Type B pancreatic cell (in vitro differentiated cells): ENCODE measurements at places on chromosomes 16 and 17. TPM values are rescaled to one million over a fixed set of nuclear protein-coding genes. Genes with fewer than 3 reads are reported as not detected.

SDR42E2 gene
- total RNA-seq, result 0.19 TPM in 1 of 2 replicates, not detected in the other

DNA sequence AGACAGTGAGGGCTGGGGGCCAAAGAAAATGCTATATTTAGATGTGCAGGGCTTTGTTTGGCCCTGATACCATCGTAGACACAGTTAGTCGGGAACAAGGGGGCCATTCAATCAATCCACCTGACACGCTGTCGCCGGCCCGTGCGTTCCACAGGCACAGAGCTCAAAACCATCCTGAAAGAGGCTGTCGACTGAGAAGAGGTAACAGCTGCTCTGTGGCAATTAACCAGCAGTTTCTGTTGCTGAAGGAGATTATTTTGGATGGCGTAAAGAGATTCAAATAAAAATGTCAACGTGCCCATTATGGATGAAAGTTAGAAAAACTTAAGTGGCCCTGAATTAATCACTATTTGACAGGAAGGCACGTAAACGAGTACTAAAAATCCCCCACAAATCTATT is 276.2 kb upstream of the IRX5 start:
- H3K36me3 ChIP-seq, result no peaks in the 10 kb centered on the region
- H3K27me3 ChIP-seq, result peaks cover 36% of the 10 kb centered on the region
- peaks cover 42% of the 10 kb centered on the region for H3K4me1 ChIP-seq
- no peak for DNase-seq
- H3K4me3 ChIP-seq, result peak overlapping the region; percentile 46
- H3K27ac ChIP-seq, result peak overlapping the region; percentile 32

DNA sequence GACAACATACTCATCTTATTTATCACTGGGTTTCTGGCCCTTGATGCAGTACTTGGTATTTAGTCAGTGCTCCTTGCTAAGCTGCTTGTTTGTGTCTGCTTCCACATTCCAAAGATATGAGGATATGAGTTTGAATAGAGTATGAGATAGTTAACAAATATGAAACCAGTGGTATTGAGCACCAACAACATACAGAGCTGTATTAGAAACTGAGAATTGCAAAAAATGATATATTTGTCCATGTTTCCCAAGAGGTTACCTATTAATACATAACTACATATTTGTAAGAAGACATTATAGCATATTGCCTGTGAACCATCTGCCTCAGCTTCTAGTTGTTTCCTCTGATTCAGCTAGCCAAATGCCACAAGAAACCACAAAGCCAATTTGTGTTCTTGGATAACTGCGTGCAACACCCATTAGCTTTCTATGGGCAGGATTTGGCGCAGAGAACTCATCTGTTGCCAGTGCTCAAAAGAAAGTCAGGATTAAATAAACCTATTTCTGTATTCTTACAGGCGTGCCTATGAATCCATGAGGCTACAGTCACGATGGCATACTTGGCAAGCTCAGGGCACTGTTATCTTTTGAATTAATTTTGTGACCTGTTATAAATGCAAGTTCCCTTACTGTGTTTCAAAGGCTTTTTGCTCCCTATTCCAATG is 194.4 kb downstream of the MAP2K6 start:
- no peaks in the 10 kb centered on the region for H3K27me3 ChIP-seq
- H3K27ac ChIP-seq, result peak overlapping the region; percentile 87
- no peaks in the 10 kb centered on the region for H3K36me3 ChIP-seq
- DNase-seq, result no peak
- H3K4me1 ChIP-seq, result peaks cover 28% of the 10 kb centered on the region

DNA sequence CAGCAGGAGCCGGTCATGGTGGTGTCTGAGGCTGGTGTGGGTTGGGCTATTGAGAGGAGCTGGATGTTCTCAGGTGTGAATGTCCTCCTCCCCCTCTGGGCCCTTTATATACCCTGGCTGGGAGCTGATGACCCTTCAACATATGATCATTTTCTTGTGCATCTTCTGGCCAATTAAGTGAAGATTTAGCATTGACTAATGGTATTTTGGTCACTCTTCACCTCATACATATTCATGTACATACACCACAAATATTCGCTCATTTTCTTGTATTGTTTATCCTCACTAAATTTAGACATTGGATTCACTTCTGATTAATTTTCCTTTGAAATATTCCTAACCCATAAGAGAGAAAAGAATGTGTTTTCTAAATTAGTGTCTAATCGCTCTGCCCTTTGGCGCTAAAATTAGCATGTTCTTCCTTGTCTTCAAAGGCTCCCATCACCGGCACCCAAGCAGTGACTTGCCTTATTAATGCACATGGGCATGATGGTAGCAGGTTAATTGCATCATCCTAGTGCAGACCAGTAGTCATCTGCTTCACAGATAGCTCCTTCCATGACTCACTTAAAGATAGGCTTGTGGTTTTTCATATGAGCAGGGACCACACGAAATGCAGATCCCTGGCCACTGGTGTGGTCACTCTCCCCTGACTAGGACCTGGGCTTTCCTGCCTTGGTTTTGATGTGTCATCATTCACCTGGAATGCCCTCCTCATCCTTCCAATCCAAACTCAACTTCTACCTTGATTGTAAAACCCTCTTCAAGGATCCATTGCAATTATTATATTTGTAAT is at the start of gene KRTAP2-4:
KRTAP2-4 (minus strand) TSS at position 51 of the 796 bp plus-strand sequence; CDS start at position 17, 34 bp downstream.
- peaks cover 16% of the 10 kb centered on the region for H3K4me1 ChIP-seq
- H3K27me3 ChIP-seq, result no peaks in the 10 kb centered on the region
- no peaks in the 10 kb centered on the region for H3K36me3 ChIP-seq
- DNase-seq, result no peak
- no peak within 1 kb of the TSS for H3K27ac ChIP-seq

- H3K4me3 ChIP-seq, result no peak overlapping the region
- no peak overlapping the region for H3K27ac ChIP-seq
- no peak for DNase-seq
- peaks cover 3% of the 10 kb centered on the region for H3K36me3 ChIP-seq
- no peaks in the 10 kb centered on the region for H3K27me3 ChIP-seq
These were observed 7.2 kb downstream of the PDIA2 start for GRCh38 chr16:290015-290680.

CRISPLD2 gene
- total RNA-seq, result 17.8 and 57.2 TPM in 2 replicates

DNA sequence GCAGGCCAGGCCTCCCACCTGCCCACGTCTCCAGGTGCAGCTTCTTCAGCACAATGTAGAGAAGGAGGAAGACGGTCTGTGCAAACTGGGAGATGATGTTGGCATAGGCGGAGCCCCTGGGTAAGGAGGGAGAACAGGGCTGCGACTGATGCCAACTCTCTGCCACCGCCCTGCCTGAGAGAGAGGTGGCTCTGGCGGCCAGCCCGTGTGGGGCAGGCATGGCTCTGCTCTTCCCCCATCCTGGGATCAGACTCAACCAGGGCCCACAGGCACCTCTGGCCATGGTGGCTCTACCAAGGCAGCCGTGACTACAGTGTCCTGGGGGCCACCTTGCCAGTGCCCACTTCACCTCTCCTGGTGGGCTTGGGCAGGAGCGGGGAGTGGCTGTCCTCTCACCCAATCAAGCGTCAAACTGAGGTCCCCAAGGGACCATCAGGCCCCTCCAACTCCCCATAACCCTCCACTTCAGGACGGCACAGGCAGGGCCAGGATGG is 8.6 kb downstream of the SLC47A2 start:
- no peaks in the 10 kb centered on the region for H3K36me3 ChIP-seq
- peak; percentile 68 for DNase-seq
- peaks cover 15% of the 10 kb centered on the region for H3K4me1 ChIP-seq
- no peaks in the 10 kb centered on the region for H3K27me3 ChIP-seq
- H3K4me3 ChIP-seq, result no peak overlapping the region
- no peak overlapping the region for H3K27ac ChIP-seq

- peaks cover 4% of the 10 kb centered on the region for H3K27me3 ChIP-seq
- no peaks in the 10 kb centered on the region for H3K36me3 ChIP-seq
- H3K4me3 ChIP-seq, result no peak within 1 kb of the TSS
- peaks cover 16% of the 10 kb centered on the region for H3K4me1 ChIP-seq
These were observed at the start of gene CSF3 for GRCh38 chr17:40015005-40015997. CSF3 (plus strand) TSS chr17:40015440; CDS start chr17:40015475, 35 bp downstream.

ADGRG1 gene
- total RNA-seq, result 41.1 and 61.0 TPM in 2 replicates

DNA sequence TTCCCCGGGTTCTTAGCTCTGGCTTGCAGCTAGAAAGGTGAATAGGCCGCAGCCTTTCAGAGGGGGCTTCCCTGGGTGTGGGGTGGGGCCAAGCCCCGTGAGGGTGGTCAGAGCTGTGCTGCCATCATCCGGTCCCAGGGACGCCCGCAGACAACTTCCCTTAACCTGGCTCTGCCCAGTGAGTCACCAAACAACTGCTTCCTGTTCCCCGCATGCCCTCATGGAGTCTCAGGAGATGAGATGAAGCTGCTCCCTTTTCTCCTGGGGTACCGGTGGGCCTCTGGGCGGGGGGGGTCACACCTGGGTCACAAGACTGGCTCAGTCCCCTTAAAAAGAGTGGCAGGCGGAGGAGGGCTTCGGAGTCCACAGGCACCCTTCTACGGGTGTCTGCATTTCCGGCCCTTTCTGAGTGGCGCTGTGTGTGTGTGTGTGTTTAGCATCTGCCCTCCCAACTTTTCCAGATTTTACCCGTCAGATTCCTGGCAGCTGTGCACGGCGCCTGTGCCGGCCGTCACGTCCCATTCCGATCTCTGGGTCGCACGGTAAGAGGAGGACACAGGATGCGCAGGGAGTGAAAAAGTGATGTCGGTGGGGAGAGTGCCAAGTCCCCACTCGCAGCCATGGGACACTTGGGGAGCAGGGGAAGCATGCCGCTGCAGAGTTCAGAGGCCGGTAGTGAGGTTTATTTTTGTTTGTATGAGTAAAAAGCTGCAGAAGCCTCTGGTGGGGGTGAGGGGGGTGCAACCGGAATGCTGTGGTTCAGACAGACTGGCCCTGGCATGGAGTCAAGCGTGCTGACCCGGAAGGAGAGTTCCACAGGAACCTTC is 16.8 kb downstream of the HIC1 start:
- H3K4me3 ChIP-seq, result no peak overlapping the region
- H3K36me3 ChIP-seq, result peaks cover 11% of the 10 kb centered on the region
- no peak overlapping the region for H3K27ac ChIP-seq
- H3K27me3 ChIP-seq, result no peaks in the 10 kb centered on the region
- DNase-seq, result no peak
- peaks cover 54% of the 10 kb centered on the region for H3K4me1 ChIP-seq
